Head of caudate nucleus (tissue), 42 donors: ENCODE measurements at places on chromosomes 2 and 18.

GRCh38 chr2:212520340-212520739, 18.3 kb downstream of the ERBB4 start:
- DNase-seq: no peak

DNA sequence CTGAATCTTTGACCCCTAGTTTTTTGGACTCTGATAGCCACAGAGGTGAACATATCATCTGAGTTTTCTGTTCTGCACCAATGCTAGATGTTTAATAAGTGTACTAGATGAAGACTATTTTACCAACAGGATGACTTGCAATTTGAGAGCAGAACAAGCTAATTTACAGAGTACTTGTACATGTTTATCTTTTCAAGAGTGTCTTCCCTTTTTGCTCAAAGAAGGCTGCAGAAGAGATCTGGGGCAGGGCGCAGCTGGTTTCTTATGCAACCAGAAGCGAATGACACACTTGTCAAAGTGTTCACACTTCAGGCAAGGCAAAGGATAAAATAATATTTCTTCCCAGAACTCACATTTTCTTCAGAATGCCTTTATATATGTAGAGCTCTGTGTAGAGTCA, 86.0 kb downstream of the VWA3B start:
- peak; percentile 46 for DNase-seq

DNA sequence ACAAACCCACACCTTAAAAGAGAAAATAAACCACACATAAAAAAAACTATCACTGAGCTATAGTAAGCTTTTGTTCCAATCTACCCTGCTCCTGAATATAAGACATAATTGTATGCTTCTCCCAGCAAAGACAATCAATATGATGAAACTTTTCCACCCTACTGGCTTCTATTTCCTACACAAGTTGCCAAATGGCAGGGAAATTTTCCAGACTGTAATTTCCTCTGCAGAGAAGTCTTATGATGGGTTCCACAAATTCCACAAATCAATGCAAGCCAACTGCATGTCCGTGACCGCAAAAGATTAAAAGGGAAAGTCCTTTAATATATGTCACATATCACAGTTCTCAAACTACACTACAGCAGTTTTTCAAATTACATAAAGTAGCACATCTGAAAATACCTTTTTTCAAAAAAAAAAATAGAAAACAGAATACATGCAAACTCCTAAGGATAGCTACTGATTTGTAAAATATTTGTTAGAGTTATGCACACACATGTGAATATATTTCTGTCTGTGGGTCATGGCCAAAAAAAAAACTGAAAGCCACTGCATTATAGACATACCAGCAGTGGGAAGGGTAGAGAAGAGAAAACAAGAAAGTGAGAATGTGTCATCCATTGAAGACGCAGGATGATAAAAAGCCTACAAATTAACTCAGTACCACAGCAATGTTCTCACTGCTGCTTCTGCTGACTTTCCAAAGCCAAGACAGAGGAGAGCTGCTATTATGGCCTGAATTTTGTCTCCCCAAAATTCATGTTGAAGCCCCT, 61.4 kb downstream of the RPL31 start:
- DNase-seq: no peak

GRCh38 chr2:177398290-177398683, 5.7 kb downstream of the AGPS start:
- no peak for DNase-seq

DNA sequence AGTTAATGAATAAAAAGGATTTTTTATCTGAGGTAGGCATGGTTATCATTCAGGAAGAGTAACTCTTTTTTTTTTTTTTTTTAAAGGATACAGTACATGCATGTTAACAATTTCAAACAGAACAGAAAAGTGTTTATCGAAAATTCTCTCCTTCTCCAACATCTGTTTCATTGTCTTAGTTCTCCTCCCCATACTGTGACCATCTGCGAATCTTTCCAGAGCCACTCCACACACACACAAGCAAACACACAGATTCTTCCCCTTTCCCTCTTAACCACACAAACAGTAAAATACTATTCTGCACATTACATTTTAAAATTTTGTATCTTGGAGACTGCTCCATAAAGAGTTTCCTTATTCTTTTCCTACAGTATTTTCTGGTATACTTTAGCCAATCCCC, 38.0 kb downstream of the NPC1 start:
- DNase-seq: no peak
